Upper lobe of right lung (tissue), 1 donor: ENCODE measurements at places on chromosomes 12 and 14. TPM values are rescaled to one million over a fixed set of nuclear protein-coding genes. Genes with fewer than 3 reads are reported as not detected.

PPP1R13B gene
- 78.5 TPM for total RNA-seq

- no peak for DNase-seq
These were observed 341.1 kb downstream of the EMP1 start for GRCh38 chr12:13537623-13538022.

- DNase-seq: no peak
These were observed 557.2 kb upstream of the STXBP6 start for GRCh38 chr14:25607192-25607591.

DNA sequence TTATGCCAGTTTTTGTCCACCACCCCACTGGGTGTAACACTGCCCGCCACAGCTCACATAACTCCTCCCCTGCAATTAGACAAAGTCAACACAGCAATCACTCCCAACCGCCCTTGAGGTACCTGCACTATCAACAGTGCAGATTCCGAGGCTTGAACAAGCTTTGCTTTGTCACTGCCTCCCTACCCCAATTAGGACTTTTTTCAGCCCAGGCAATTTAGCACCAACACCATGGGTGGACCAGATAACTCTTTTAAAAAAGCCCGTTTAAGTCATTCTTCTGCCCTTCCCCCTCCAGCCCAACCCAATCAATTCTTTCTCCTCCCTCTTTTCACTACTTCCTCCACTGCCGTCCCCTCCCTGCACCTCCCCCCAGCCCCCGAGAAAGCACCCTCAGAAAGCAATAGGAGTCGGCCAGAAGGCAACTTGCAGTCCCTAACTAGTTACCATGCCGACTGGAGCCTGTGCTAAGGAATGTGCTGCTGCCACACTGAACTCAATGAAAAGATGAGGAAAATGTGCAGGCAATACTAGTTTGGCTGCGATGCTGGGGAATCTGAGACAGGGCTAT, 45.7 kb upstream of the OTX2 start:
- DNase-seq: no peak

DNA sequence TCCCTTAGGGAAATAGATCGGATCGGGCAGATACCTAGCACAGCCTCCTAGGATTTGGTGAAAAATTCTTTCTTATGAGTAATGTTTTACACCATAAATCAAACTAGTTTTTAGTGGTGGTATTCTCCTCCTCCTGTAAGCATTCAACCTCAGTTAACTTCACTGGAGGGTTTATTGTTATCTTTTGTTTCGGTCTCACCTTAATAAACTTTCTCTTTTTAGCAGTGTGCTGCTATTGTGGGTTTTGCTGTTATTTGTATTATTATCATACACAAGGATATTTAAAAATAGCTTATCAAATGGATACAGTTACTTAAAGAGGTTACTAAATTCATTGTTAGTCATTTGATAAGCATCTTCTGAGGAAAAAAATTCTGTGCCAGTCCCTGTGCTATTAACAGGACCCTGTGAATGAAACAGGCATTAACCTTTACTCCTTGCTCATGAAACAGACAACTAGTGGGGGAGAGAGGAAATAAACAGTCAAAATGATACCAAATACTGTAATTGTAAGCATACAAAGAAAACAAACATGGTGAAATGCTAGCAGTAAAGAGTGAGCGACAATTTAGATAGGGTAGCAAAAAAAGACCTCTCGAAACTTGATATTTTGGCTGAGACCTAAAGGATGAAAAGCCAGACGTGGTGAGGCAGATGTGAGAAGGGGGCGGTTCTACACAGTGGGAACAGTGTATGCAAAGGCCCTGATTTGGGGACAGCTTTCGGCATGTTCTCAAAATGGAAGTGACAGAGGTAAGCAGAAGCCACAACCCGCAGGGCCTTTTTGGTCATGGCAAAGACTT, 178.7 kb upstream of the SOX5 start:
- DNase-seq: no peak

- peak; percentile 89 for DNase-seq
These were observed 679 bp downstream of the ARF6 start for GRCh38 chr14:49893309-49894213.

GRCh38 chr14:72610096-72610830, 283.6 kb downstream of the DPF3 start:
- DNase-seq: no peak

PTPRQ gene
- 9.8 TPM for total RNA-seq

DNA sequence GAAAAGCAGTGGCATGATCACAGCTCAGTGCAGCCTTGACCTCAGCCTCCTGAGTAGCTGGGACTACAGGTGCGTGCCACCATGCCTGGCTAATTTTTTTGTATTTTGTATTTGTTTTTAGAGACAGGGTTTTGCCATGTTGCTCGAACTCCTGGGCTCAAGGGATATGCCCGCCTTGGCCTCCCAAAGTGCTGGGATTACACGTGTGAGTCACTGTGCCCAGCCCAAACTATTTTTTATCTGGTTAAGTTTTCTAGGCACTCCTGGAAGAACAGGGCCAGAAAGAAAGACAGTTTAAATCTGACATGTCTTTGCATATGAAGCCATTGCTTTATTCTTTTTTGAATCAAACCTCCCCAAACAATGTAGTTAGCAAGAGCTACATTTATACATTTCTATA, 27.5 kb upstream of the PTGR2 start:
- no peak for DNase-seq

GRCh38 chr12:7035463-7035862, 17.2 kb upstream of the LPCAT3 start:
- DNase-seq: no peak

GRCh38 chr12:50579757-50580267, 75.0 kb downstream of the DIP2B start:
- DNase-seq: no peak

- DNase-seq: no peak
These were observed 40.0 kb upstream of the PCNX4 start for GRCh38 chr14:60051721-60052221.

GRCh38 chr14:55272922-55273321, 1.7 kb downstream of the FBXO34 start:
- DNase-seq: no peak

- no peak for DNase-seq
These were observed 1036.1 kb upstream of the TMEM132C start for GRCh38 chr12:127230843-127231260.

DNA sequence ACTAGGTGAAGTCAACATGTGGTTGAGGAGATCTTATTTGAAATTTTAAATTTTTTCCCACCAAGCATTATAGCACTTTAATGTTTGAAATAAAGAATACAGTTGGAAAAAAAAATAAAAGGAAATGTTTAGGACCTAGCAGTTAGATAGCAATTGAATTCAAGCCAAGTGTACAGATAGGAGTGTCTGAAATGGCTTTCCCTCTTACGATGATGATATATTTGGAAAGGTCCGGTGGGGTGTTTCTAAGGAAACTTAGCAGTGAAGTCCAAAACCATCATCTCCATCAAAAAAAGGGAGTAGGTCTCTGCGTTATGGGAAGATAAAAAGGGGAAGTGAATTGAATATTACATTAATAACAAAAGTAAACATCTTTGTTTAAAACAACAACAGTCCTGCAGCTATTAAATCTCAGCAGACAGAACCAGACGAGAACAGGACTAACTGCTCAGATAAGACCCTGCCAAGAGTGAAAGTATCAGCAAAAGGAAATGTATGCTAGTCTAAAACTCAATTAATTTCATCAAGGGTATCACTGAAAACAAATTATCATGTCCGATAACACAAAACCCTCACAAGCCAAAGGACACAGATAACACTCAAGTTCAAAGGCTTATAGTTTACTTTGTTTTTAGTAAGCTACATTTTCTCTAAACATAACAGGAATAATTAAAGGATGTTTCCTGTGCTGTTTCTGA, 242.0 kb downstream of the BMP4 start:
- no peak for DNase-seq

KIF5A gene
- total RNA-seq: 0.14 TPM

GRCh38 chr12:77575376-77575919, 255.2 kb upstream of the NAV3 start:
- DNase-seq: no peak
